ENCODE measurements at places on chromosomes 11 and 22.

- no peak for DNase-seq
Observed at GRCh38 chr11:112697391-112698178, 263.6 kb upstream of the NCAM1 start.

DNA sequence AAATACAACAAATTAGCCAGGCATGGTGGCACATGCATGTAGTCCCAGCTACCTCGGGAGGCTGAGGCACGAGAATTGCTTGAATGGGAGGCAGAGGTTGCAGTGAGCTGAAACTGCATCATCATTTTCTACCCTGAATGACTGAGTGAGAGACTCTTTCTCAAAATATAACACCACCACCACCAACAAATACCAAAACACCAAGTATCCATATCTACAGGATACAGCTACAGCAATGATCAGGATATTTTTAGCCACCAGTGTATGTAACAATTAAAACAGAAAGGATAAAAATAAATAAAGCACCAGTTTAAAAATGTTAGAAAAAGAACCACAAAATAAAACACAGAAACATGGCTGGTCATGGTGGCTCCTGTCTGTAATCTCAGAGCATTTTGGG lies 13.2 kb downstream of the A4GALT start:
- no peak for DNase-seq

DNA sequence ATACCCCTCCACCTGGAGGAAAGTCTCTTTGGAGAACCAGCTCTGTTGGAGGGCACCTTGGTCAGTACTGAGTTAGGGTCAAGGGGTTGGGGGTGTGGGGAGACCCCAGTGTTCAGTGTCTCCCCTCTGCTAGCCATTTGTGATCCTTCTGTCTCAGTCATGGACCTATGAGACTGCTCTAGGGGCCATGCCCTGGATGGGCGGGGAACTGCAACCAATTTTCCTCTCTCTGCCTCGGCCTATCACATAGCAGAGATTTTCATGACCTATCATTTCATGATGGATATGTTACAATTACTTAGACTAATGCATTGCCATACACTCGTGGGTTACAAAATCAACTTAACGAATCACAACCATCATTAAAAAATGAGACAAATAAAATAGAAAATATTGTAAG lies 7.4 kb downstream of the OTOG start:
- DNase-seq: no peak

- no peak for DNase-seq
Observed at GRCh38 chr11:72631806-72632731, 42.2 kb downstream of the PDE2A start.

GRCh38 chr11:116114198-116114651 lies 610.0 kb upstream of the CADM1 start:
- no peak for DNase-seq

DNA sequence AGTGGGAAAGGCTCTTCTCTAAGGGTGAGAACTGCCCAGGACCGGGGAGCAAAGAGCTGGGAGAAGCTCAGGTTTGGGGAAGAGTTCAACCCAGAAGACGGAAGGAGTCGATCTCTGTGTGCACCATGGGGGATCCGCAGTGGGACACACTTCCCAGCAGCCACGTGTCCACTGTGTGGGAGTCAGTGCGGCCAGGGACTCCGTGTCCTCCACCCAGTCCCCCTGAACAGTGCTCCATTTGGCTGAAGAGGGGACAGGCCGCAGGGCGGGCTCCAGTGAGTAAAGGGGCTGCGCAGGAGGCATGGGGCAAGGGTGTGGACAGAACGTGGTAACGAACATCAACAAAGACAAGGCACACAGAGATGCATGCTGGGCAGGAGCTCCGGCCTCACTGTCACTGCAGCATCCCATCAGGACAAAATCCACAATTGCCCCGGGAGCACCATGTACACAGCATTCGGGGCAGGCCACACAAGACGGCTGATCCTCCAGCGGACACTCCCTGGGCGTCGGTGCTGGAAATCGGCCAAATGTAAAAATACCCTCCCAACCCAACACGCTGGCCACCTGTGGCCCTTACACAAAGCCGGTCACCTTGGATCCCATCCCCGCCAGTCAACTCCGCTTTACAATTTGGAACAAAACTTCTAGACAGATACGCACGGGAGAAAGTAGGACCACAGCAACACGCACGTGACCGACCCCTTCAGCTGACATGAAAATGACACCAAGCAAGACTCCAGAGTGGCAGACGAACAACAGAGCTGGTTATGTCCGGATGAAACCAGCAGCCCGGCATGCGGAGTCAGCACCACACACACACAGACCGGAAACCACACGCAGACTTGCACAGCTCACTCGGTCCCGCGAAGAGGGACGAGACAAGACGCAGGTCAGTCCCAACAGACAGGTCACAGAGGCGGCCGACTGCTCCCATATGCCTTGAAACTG lies 366.8 kb downstream of the SHANK2 start:
- no peak for DNase-seq

DNA sequence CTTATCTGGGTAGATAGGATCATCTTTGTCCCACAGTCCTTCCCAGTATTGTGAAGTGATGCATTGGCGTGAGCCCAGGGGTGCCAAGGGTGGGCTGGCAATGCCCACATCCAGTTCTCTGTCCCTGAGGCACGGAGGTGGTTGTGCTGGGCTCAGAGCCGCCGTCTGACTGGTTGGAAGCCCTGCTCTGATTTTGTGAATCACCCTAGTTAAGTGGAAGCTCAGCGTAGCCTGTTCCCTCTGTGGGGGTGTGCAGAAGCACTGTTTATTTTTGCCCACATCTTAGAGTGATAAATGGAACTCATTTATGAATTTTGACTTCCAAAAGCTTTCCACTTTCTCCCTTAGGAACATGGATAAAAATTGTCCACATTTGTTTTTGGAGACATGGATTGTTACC lies 13.6 kb downstream of the BCR start:
- no peak for DNase-seq

DNA sequence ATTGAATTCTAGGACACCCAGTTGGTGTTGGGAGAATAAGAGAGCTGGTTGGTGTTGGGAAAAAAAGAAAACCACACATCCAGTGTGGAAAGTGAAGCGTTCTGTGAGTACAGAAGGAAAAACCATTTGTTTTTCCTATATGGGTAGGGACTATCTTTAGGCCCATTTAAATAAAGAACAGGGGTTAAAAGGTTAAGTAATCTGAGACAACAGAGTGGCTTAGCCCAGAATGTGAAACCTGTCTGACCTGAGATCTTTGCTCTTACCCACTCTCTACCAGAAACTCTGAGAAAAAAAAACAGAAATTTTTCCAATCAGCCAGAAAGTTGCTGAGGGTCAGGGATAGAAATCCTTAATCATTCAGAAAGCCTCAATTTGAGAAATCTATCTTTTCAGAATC lies 59.8 kb upstream of the LRRC55 start:
- no peak for DNase-seq

DNA sequence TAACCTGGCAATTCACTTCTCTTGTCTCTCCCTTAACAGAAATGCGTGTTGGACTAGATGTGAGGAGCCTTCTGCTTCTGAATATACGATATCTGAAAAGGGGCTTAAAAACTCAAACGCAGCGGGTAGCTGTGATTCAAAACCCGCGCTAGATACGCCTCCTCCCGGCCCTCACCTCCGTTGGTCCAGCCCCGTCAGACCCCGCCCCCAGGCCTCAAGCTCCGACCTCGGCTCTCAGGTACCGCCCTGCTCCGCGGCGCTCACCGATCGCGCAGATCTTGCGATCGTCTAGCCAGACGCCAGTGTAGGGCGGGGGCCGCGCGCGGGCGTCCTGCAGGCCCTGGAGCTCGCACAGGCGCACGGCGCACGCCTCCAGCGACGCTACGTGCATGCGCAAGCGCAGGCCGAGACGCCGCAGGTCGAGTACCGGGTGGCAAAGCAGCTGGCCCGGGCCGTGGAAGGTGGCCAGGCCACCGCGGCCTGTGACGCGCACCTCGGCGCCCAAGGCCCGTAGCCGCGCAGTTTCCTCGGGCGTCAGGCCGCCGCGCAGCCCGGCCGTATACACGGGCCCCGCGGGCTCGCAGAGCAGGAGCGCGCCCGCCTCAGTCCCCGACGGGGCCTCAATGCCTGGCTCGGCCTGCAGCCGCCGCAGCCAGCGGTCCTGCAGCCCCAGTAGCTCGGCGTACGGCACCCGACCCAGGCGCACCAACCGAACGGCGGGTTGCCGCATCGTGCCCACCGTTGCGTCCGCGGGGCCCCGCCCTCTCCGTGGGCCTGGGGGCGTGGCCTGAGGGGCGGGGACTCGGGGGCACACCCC lies at the start of gene LIPT2:
LIPT2 (minus strand) TSS at position 751 of the 817 bp plus-strand sequence; CDS start at position 730, 21 bp downstream.
- peak; percentile 98 for DNase-seq

DNA sequence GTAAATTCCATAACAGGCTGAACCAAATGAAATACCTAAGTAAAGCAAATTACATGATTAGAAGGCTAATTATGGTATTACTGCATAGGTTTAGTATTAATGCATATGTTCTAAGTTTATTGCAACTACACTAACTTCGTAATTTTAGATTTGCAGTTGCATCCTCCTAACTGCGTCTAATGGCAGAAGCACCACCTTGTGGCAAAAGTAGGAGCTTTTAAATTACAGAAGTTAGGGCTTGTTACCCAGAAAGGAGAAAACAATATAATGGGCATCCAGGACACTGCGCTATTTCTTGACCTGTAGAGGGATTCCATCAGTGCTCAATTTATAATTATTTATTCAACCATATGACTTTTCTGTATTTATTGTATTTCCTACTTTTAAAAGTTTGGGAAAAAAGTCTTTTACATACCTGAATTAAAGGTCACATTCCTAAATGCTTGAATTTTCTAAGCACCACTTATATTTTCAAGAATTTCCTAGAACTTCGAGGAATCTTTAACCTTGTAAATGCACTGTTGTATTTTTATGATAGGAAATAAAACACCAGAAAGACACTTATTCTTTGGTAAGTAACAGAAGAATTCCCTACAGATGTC lies 16.3 kb upstream of the GPR83 start:
- no peak for DNase-seq

DNA sequence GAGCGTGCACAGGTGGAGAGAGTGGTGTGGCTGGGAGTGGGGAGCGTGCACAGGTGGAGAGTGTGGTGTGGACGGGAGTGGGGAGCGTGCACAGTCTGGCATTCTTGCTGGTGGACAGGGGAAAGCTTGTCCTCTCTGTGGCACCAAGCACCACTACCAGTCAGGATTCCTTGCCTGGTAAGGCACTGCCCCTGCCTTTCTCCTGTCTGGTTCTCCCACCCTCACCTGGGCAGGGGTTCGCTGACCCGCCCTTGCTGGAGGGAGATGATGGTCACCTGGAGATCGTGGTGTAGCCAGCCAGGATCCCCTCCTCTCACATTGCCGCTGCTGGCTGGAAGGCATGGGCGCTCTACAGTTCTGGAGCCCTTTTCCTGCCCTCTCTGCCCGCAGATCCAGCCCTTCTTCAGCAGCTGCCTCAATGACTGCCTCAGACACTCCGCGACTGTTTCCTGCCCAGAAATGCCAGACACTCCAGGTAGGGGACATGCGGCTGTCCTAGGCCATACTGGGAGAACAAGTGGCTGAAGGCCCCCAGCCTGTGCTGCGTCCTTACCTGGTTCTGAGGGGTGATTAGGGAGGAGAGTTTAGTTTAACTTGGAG lies 16.7 kb downstream of the TMEM121B start:
- DNase-seq: no peak

- no peak for DNase-seq
Observed at GRCh38 chr11:119051440-119052162, 5.4 kb downstream of the HYOU1 start.

GRCh38 chr22:39238101-39238466 lies 6.7 kb downstream of the PDGFB start:
- no peak for DNase-seq

- DNase-seq: no peak
Observed at GRCh38 chr22:21936151-21936775, 16.4 kb downstream of the PPM1F start.

DNA sequence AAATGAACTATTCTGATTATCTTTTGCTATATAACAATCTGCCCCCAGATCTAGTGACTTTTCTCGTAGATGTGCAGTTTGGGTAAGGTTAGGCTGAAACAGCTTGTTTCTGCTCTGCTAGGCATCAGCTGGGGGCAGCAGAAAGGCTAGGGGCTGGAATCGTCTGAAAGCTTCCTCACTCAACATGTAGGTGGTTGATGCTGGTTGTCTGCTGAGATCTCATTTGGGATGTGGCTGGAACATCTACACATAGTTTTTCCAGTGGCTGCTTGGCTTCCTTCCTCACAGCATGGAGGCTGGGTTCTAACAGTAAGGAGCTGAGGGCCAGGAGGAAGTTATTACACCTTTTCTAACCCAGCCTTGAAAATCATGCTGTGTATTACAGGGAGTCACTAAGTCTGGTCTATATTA lies 30.2 kb downstream of the USP47 start:
- no peak for DNase-seq

- DNase-seq: no peak
Observed at GRCh38 chr22:23110190-23110921, 31.4 kb downstream of the RSPH14 start.

DNA sequence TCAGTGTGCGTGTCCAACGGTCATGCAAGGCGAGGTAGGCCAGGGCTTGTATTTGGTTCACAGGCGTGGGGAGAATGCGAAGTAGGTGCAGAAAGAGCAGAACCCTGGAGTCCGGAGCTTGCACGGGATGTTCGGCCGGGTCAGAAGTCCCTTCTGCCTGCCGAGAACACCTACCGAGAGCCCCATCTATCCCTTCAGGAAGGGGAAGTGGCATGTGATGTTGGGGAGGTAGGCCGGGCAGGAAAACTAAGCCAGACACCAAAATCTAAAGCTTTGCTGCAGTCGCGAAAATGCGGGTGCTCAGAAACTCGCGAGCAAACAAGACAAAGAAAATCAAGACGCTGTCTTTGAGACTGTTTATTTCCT lies 435 bp upstream of the TAF6L start:
- DNase-seq: no peak

DNA sequence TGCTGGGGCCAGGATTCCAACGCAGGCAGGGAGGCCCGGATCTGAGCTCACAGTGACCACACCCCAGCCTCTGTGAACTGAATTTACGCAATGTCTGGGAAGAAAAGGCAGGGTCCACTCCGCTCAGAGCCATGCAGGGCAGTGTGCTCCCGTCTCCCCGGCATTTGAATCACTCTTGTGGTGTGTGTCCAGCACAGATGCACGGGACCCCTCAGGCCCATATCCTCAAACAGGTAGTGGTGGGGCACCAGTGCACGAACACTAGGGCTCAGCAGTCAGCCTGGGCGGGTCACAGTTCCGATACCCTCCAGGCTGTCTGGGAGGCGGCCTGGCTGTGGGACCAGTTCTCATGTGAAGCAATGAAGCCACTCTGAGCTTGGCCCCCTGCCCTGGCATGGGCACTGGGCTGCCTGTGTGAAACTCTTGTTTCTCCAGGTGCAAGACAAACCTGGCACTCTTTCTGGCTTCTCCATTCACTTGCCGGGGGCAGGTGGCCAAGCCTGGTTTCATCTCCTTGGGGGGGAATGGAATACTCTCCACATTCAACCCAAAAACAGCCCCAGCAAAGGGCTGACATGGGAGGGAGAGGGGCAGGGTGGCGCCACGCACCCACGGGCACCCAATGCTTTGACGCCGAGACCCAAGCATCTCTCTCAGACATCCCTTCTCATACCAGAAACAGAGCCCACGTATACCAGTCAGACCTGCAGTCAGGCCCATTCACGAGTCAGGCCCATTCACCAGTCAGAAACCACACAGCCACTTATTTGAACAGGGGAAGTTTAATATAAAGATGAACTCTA lies 14.3 kb downstream of the DHCR7 start:
- no peak for DNase-seq

Measured in activated T-cell treated with anti-CD3 and anti-CD28 coated beads for 48 hours (primary cell).